Renal cortical epithelial cell (primary cell): ENCODE measurements at places on chromosomes 1 and 21.
A peak's percentile ranks its signal among the peaks of the same experiment; 100 is the strongest.

DNA sequence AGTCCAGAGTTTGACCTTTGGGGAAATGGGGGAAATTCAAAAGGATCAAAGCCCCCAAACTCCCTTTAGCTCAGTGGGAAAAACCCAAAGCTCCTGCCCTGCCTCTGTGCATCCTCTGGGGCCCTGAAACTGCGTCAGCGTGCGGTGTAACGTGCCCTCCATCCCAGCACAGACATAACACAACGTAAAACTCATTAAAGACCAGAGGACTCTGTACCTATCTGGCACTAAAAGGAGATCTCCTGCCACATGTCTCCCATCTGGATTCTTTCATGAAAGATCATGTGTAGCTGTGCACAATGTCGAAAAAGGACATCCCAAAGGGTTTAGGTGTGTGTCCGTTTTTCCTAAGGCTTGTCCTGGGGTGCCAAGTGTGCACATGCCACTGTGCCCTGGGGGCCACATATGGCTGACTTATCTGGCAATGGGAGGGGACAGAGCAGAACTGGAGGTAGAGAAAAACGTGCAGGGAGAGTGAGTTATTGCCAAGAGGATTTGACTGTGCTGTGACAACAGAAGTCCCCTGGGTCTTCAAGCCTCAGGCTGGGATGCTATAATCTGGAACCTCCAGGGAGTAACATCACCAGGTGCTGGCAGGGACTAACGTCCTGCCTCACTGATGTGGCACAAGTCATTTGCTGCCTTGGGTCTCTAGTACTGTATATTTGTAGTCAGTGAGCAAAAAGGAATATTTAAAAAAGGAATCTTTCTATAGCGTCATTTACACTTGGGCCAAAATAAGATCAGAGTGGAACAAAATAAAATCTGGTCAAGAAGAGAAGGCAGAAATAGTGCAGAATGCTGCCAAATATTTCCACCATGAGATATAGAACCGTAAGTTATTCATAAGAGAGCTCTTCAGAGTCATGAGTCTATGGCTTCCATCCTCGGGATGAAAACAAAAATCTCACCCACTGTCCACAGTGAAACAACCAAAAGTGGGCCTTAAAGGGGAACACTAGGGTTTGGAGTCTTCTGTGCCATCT is 52.3 kb downstream of the ITPKB start:
- no peak for DNase-seq

DNA sequence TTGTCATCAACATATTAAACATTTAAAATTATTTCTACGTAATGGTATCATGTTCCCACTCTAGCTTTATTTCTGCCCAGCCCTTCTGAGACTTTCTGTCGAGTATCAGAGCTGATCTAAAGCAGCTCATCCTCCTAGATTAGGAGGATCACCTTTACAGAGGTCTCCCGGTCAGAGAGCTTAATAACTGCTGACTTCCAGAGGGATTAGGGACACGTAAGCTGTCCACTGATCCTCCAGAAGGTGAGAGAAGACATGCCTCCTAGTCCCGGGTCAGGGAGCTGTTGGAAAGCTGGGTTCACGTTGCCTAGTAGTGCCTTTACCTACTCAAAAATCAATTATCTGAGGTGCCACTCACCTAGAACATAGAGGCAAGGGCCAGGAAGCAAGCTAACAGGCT is 31.2 kb upstream of the NADK start:
- no peak for DNase-seq

GRCh38 chr1:196180847-196181593 is 427.2 kb downstream of the KCNT2 start:
- peak; percentile 95 for DNase-seq

- no peak for DNase-seq
These were observed 105.6 kb upstream of the COG2 start for GRCh38 chr1:230536641-230537155.

DNA sequence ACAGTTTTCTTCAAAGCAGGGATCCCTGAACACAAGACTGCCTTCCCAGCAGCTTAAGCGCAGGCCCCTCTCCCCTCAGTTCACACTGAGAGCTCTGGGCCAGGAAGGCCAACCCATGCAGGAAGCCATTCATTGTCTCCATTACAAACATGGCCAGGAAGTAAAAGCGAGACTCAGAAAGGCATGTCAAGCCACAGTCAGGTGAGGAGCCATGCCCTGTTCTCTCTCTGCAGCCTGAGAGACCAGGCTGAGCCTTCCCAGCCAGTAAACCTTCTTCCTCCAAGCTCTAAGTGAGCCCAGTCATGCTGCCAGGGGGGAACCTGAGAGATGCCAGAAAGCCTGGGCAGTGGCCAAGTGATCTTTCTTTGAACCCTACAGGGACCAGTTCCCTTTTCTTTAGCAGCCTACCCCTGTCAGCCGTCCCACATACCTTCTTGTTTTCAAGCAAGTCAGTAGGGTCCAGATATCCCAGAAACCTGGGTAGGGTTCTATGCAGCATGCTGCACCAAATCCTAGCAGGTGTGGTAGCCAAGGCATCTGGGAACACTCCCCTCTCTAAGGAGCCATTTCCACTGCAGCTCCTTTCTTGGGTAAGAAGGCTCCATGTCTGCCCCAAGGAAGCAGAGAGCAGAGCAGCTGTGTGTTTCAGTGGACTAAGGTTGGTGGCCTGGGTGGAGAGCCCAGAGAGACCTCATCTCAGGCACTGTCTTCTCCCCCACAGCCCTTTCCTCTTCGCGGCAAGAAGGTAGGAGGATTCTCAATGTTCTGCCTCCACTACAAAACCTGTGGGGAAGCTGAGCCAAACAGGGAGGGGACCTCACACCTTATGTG is 977 bp downstream of the TRAF3IP3 start:
- DNase-seq = no peak

- DNase-seq = peak; percentile 91
These were observed 19.8 kb downstream of the MIER1 start for GRCh38 chr1:66944330-66945274.

DNA sequence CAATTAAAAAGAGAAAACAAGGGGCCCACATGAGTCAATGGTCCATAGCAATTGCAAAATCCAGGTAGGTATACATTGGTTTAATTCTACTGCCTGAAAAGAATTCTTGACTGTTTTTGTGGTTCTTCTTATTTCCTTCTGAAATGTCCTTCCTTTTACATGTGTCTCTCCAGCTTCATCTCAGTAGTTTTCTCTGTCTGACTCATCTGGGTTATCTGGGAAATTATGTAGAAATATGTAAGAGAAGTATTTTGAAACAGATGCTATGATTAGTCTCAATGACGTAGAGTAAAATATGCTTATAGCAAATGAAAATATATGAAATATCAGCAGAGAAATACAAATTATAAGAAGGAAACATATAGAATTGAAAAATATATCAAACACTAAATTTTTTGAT is 953.2 kb downstream of the BRINP3 start:
- DNase-seq = no peak

- peak; percentile 41 for DNase-seq
These were observed 487.3 kb upstream of the PTBP2 start for GRCh38 chr1:96234299-96234698.

- no peak for DNase-seq
These were observed 5.6 kb downstream of the RORC start for GRCh38 chr1:151825751-151826660.

- no peak for DNase-seq
These were observed 33.7 kb downstream of the RTCA start for GRCh38 chr1:100299521-100300222.
